ENCODE measurements at places on chromosomes 5 and 9.

DNA sequence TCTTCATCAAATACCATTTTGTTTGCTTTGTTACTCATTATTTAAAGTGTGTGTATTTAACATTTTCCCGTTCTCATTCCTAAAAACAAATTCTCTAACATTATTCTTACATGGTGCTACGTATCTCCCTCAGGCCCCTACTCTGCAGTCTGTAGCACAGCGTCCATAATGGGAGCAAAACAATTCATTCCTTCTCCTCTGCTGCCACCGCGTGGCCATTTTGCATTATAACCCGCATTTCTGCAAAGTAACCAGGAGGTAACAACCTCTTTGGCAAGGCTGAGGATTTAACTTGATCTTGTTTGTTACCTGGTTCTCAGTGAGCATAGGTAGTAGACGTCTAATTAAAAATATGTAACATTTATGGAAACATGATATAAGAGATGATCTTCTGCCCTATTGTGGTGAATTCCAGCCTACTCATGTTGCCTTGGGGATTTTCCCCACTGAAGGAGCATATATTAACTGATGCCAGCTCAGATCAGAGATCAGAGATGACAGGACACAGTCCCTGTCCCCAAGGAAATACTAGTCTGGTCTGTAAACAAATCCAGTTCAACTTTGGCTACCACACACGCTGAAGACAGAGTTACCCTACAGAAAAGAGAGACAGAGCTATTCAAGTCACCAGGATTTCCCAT, 10.5 kb downstream of the OR1K1 start:
- peak; percentile 46 for DNase-seq

DNA sequence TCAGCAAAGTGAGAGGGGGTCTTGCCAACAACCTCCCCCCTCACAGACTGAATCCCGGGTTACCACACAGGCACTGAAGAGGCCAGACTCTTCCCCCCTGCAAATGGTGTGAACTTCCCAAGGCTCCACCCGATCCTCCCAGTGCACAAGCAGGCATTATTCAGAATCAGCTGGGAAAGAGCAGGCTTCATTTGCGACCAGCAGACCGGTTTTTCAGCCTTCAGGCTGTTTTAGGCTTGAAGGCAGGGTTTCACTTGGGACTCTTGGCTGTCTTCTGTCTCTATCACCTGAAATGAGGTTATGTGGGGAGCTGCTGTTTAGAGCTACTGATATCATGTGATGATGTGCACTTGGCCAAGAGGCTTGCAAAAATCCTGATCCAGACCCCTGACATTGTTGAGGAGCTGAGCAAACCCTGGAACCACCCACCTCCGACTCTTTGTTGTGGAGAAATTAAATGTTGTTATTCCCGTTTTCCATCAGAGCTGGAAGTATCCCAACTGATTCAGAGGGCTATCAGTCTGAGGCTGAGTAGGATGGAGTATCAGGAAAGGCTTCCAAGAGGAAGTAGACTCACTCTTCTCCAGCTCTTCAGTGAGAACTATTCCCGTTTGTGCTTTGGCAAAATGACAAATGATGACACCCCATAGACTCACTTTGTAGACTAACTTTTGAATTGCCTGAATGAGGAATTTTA, 63.3 kb upstream of the ZFR start:
- DNase-seq, result peak; percentile 37

DNA sequence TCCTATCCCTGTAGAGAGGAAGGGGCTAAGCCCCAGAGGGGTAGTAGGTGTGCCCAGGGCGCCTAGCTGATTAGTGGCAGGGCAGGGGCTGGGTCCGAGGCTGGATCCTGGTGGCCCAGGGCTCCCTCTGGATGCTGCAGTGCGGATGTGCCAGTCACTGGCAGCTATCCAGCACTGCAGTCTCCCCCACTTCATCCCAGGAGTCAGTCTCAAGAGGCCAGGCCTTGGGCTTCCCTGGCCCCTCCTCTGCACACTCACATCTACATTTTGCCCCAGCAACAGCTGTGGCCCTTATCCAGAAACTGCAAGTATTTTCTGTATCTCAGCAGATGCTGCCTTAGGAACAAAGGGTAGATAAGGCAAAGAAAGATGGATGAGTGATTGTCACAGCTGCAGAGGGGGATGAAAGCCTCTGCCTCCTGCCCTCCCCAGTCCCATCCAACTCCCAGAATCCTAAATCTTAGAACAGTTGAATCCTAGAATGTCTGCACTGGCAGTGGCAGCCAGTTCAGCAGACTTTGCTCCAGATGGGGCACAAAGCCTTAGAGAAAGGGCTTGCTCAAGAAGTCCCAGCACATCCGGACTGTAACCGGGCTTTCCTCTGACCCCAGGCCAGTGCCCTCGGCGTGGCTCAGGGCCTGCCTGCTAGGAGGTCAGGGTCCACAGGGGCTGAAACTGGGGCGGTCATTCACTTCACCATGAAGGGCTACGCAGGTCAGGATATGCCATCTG, 1.6 kb downstream of the ANXA6 start:
- DNase-seq, result peak; percentile 48

- no peak for DNase-seq
These were observed 657 bp downstream of the MTRR start for GRCh38 chr5:7869474-7870136.

GRCh38 chr5:151186538-151186937, 29.0 kb upstream of the ANXA6 start:
- DNase-seq, result peak; percentile 16

DNA sequence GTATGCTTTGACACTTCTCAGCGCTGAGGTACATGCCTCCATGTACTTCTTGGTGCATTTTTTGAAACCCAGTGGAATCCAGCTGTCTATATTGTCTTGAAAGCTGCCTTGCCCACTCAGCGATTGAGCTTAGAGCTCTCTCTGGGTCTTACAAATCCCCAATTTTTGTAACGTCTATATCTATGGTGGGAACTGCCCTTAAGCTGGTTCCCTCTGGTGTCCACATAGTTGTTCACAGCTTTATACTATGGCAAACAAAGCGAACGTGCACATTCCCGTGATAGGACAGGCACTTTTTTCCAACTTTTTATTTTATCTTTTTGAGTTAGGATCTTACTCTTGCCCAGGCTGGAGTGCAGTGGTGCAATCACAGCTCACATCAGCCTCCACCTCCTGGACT, 20.9 kb downstream of the CDHR2 start:
- no peak for DNase-seq

GRCh38 chr9:136881691-136882108, 4.6 kb upstream of the TRAF2 start:
- no peak for DNase-seq

DNA sequence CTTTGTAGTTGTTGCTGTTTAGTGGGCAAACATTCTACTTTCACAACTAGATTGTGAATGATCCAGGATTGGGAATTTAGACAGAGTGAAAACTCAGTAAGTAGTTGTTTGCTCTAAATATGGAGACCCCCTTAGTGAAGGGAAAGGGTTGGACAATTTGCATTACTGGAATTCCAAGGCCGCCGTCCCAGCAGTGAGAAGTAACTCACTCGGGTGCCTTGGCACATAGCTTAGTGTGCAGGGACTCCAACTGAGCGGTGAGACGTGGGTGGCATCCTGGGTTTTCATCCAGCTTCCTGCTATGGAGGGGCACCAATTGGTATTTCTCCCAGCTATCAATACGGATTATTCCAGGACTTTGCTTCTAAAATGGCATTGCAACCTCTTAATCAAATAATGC, 69.7 kb upstream of the FCN1 start:
- no peak for DNase-seq

DNA sequence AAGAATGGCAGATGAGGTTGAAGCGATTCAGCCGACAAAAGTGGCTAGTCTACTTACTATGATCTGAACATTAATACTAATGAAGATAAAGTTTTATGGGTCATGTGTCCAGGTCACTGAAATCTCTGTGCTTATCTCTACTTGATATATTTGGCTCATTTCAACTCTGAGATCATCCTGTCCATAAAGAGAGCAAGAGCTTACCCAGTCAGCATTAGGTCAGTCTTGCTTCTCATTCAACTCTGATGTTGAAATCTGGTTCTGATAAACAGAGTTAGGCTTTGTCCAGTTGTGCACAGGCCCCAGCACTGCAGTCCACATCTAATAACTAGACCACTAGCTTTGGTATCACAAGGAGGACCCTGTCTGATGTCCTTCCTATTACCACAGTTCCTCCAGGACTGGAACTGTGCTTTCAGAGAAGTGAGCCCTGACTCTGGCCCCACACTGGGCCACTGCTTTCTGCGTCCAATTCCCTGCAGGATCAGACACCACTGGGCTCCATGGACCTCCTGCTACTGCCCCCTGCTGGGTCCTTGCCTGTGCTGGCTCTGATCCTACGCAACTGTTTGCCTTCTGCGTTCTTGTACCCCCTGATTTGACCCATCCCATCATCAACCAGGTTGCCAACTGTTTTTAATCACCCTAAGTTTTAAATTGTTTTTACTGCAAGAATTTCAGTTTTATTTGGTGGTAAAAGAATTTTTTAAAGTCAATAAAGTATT, 23.7 kb upstream of the FAM120A start:
- DNase-seq, result no peak

GRCh38 chr5:171978519-171978918, 27.9 kb downstream of the FBXW11 start:
- no peak for DNase-seq

- no peak for DNase-seq
These were observed 66.3 kb upstream of the IL33 start for GRCh38 chr9:6149315-6149714.

DNA sequence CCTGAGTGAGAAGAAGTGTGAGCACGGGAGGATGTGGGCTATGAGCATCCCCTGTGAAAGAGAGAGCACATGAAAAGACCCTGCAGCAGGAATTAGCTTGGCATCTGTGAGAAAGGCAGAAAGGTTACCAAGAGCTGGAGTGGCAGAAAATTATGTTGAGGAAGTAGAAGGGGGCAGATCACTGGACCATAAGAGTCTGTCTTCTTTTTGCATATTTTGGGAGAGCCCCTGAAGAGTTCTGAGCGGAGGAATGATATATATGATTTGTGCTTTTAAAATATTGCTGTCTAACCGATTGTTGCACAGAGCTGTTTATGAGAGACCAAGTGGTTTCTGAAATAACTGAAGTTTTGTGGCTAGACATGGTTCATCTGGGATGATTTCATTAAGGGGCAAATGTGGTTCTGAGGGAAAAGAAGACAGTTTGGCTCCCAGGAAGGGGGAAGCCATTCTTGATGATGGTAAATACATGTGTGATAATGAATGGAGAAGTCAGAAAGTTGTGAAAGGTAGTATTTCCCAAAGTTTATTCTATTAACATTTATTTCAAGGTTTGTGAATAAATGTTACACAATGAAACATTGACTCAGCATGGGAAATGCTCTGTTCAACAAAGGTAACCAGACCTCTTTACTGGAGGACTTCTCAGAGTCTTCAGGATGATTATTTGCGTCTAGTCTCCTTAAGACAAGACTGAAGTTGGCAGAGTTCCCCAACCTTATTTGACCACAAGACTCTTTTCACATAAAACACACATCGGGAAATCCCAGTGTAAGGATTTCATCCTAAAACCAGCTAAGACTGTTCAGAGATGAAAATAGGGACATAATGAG, 31.5 kb upstream of the ADRB2 start:
- no peak for DNase-seq

GRCh38 chr5:76144513-76145274, 61.5 kb downstream of the SV2C start:
- no peak for DNase-seq
